ENCODE measurements at places on chromosomes 4 and X. TPM values are rescaled to one million over a fixed set of nuclear protein-coding genes. Genes with fewer than 3 reads are reported as not detected.

Gene DIAPH2
- polyA plus RNA-seq = 0.60 TPM

Gene VSIG1
- 0.32 TPM for polyA plus RNA-seq

Gene SRPX
- polyA plus RNA-seq = 33.6 TPM

Gene COL4A6
- polyA plus RNA-seq = not detected

Gene RS1
- polyA plus RNA-seq = not detected

Gene GCNA
- 3.3 TPM for polyA plus RNA-seq

Gene SSX2
- polyA plus RNA-seq = not detected

Gene GYPA
- not detected for polyA plus RNA-seq

Gene ACOX3
- 1.6 TPM for polyA plus RNA-seq

Gene DOK7
- polyA plus RNA-seq = not detected

Gene IL2
- not detected for polyA plus RNA-seq

Gene KDR
- polyA plus RNA-seq = not detected

Gene CXCL3
- not detected for polyA plus RNA-seq

Gene TSPAN7
- polyA plus RNA-seq = 623 TPM

Gene MAGED4
- 0.55 TPM for polyA plus RNA-seq

Gene GPR34
- 2.6 TPM for polyA plus RNA-seq

Gene LPAR4
- polyA plus RNA-seq = 5.2 TPM

Gene EPHA5
- 118 TPM for polyA plus RNA-seq

Gene MAGEA10
- polyA plus RNA-seq = not detected

Gene MAGEC2
- polyA plus RNA-seq = not detected

Gene NUP62CL
- 3.8 TPM for polyA plus RNA-seq

Gene CDS1
- 222 TPM for polyA plus RNA-seq

Gene ADAM29
- polyA plus RNA-seq = 0.86 TPM

Gene SCRG1
- 19.4 TPM for polyA plus RNA-seq

Gene FGD1
- polyA plus RNA-seq = 1.1 TPM

Gene ZFYVE28
- 7.0 TPM for polyA plus RNA-seq

Gene ARHGEF6
- 2.0 TPM for polyA plus RNA-seq

Gene ERCC6L
- polyA plus RNA-seq = 0.42 TPM
